Effector CD8-positive, alpha-beta T cell (primary cell): ENCODE measurements at places on chromosomes 6 and 20.

DNA sequence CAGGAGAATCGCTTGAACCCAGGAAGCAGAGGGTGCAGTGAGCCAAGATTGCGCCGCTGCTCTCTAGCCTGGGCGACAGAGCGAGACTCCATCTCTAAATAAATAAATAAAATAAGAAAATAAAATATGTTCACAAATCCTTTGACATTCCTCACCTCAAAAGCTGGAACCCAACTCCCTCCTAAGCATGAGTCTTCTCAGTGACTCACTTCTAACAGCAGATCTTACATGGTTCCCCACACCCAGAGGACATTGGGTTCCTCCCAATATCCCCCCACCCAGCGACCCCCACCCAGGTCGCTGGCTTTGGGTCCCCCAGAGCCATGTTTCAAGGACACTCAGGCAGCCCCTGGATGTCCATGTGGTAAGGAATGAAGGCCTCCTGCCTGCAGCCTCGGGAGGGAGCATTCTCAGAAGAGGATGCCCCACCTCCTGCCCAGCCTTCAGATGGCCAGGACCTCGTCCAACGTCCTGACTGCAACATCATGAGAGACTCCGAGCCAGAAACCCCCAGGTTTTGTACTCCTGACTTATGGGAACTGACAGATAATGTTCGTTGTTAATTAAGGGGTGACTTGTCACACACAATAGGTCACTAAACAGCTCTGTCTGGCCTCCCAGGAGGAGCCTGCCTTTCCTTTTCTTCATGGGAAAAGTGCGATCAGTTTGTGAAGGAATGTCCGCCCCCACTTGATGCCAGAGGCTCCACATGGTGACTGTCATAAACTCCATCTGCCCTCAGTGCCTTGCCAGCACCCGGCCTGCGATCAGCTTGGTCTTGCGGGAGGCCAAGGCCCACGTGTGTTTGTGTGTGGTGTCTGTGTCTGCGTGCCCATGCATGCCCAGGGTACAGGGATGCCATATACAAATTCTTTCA, 10.1 kb upstream of the GMEB2 start:
- no peak for DNase-seq

DNA sequence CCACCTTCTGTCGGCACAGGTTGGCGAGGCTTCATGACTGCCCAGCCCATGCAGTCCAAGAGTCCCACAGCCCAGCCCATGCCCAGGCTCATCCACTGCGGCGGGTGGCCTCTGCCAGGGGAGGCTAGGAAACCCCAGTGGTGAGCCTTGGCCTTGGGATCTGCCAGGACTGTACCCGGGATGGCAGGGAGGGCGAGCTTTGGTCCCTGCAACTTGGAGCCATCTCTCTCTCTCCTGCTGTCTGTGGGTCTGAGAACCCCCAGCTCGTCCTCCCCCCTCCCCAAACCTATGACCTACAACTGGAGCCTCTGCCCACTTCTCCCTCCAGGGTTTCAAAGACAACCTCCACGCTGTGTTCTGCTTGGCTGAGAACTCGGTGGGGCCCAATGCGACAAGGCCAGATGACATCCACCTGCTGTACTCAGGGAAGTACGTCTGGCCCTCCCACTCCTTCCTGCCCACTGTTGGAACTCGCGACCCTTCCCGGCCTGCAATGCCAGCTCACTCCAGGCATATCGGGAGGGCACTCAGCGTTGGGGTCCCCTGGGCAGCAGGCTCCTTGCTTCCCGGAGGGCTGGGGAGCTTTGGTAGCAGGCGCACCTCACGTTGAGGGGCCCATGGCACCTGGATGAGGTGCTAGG, 19.7 kb downstream of the NPEPL1 start:
- DNase-seq: no peak

DNA sequence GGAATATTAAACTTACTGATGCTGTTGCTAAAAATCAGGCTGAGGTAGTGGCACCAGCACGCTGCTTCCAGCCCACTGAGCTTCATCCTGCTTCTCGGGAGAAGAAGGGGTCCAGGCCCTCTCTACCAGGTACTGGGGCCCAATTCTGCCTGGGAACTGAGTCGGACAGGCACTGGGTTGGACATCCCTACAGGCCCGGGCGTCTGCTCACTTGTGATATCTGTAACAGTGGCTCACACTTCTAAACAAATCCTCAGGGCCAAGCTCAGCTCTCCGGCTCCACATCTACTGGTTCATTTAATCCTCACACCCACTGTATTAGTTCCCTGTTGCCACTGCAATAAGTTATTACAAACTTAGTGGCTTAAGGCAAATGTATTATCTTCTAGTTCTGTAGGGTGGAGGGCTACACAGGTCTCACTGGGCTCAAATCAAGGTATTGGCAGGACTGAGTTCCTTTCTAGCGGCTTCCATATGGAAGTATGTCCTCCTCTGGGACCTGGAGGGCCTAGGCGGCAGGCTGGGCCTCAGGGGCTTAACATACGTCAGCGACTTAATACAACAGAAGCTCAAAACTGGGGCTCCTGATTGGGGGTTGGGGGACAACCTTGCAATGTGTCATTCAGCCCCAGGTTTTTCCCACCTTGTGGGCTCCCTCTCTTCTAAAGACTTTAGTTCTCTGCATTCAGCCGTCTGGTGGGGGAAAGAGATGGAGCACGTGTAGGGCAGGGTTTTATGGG, 1.6 kb upstream of the KCNK15 start:
- DNase-seq: no peak

DNA sequence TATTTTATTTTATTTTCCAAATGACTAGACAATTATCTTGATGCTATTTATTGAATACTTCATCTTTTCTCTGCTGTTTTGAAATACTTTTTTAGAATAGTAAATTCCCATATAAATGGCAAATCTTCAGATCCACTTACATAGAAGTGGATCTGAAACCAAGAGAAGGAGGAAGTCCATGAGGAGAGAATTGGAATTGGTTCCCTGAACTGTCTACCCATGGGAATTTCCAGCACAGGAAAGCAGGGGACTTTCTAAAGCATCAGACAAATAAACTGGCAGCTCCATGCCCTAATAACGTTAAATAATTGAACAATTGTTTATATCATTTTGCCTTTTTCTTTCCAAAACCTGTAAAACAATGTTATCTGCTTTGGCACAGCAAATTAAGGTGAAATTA, 47.1 kb upstream of the PNRC1 start:
- no peak for DNase-seq

- DNase-seq: no peak
Observed at GRCh38 chr6:34897130-34897529, 8.1 kb downstream of the ANKS1A start.

DNA sequence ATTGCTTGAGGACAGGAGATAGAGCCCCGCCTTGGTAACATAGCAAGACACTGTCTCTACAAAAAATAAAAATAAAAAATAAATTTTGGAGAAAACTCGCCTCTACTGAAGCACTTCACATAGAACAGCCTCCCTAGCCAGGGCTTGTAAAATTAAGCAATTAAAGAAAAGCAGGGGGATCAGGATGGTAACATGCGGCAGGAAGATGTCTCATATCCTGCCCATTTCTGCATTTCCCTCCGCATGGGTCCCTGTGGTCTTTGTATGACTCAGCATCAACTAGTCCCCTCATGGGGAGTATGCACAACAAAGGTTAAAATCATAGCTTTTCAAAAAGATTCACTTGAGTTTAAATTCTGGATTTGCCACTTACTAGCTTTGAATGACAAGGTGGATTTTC, 379.0 kb downstream of the EPHA7 start:
- no peak for DNase-seq

DNA sequence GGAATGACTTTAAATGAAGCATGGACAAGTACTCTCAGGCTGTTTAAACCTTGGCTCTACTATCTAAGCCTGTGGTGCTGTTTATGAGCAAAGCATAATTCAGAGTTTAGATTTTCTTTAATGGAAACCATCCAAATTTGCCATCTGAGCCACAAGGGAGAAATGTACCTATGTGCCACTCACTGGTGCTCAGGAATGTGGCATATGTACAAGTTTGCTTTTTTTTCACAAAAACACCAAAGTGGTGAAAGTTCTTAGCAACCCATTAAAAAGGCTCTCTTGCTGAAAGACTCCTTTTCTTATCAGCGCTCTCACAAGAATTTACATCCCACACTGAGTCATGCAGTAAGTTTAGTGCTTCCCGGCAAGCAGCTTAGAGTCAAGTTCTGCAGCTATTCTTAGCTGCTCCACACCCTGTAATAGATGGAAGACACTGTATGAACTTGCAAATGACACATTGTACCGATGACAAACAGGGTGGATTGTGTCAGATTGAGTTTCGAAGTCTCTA, 57.3 kb upstream of the MLIP start:
- no peak for DNase-seq

DNA sequence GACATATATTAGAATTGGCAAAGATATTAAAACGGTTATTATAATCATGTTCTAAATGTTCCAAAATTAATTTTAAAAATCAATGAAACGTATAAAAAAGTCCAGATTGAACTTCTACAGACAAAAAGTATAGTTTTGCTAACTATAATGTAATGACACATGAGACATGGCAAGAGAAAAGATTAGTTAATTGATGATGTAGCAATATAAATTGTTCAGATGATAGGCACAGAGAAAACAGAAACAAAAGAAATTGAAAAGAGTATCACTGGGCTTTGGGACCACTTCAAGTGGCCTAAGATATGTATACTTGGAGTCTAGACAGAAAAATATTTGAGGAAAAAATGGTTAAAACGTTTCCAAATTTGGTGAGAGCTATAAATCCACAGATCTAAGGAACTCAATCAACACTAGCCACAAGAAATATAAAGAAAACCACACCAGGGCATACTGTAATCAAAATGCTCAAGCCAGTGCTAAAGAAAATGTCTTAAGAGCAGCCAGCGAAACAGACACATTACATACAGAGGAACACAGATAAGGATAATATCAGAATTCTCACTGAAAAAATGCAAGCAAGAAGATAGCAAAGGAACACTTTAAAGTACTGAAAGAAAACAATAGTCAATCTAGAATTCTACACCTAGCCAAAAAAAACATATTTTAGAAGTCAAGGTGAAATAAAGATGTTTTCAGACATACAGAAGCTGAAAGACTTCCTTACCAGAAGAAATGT, 172.6 kb upstream of the FOXQ1 start:
- DNase-seq: no peak

DNA sequence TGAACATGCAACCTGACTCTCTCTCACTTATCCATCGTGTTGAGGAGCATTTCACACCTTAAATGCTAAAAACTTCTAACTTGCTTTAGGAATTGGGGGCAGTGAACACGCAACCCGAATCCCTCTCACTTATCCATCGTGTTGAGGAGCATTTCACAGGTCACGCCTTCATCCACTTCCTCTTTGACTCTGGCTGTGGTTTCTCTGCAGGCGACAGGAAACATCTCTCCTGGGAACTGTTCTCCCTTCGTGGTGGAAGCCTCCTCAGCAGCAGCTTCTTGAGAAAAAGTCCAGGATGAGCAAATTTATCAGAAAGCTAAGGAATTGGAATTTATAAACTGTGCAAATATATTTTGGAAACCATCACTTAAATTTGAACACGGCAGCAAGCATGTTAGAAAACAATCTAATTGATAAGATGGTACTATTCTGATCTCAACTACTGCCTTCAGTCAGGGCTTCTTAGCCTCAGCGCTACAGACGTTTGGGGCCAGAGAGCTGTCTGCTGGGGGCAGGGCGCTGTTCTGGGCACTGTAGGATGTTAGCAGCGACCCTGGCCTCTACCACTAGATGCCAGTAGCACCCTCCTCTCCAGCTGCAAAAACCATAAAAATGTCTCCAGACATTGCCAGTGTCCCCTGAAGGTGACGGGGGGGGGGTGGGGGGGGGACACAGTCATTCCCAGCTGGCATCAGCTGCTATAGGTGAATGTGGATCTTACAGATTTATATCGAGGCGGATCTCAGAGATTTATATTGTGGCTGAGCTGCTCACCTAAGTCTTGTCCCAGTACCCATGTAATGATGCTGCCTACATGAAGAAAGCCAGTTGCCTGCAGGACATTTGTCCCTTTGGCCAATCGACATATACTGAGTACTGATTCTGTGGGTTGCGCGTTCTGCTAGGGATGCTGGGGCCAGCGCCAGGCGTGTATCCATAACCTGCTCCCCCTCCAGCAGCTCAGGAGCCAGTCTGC, 26.2 kb downstream of the CTCFL start:
- no peak for DNase-seq

GRCh38 chr6:148869585-148869984, 122.8 kb downstream of the UST start:
- no peak for DNase-seq

- DNase-seq: no peak
Observed at GRCh38 chr6:160859822-160860221, 131.7 kb upstream of the MAP3K4 start.

GRCh38 chr6:108207013-108207412, 41.2 kb downstream of the NR2E1 start:
- no peak for DNase-seq

- no peak for DNase-seq
Observed at GRCh38 chr20:25503936-25504335, 81.4 kb downstream of the NINL start.

DNA sequence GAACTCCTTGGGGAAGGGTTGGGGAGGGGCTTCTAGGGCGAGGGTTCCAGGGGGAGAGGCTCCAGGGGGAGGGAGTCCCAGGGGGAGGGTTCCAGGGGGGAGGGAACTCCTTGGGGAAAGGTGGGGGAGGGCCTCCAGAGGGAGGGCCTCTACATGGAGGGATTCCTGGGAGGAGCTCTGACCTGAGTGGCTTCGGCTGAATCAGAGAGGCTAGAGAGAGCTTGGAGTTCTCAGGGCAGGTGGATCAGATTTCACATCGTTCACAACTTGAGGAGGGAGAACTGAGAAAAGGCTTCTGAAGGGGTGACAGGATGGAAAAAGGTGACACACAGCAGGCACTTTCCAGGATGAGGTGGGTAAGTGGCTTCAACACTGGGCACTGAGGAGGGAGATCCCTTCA, 49.1 kb downstream of the DAAM2 start:
- DNase-seq: no peak

- DNase-seq: no peak
Observed at GRCh38 chr20:653590-654416, 803 bp upstream of the SRXN1 start.

GRCh38 chr20:35607003-35607735, 8.5 kb upstream of the SPAG4 start:
- no peak for DNase-seq

DNA sequence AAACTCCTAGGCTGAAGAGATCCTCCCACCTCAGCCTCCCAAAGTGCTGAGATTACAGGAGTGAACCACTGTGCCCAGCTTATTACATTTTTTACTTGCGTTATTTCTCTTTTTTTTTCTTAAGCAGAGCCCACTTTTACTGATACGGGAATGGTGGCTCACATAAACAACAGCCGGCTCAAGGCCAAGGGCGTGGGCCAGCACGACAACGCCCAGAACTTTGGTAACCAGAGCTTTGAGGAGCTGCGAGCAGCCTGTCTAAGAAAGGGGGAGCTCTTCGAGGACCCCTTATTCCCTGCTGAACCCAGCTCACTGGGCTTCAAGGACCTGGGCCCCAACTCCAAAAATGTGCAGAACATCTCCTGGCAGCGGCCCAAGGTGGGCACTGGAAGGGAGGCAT, 10.5 kb downstream of the CAPN11 start:
- DNase-seq: no peak
